ENCODE measurements at places on chromosomes 5 and 9.

DNA sequence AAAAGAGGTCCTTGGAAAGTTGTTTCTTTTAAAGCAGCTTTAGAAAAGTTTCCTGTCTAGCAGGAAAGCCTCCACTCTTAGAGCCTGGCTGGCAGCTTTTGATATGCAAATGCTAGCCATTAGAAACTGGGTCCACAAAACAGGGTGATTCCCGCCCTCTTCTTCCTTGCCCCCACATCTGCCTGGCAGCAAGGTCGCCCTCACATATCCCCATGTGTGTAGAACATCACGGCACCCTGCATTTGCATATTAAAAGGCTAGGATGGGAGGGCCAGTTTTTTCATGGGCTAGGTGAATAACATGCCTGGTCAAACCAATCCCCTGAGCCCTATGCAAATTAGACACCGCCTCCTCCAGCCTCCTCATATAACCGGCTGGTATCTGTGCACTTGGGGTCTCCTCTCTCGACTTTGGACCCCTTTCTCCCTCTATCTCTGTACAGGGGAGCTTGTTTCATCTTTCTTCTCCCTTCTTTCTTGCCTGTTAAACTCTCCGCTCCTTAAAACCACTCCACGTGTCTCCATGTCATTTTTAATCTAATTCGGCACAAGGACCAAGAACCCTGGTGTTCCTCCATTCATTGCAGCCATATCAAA lies 426.8 kb upstream of the CTNND2 start:
- DNase-seq = no peak

DNA sequence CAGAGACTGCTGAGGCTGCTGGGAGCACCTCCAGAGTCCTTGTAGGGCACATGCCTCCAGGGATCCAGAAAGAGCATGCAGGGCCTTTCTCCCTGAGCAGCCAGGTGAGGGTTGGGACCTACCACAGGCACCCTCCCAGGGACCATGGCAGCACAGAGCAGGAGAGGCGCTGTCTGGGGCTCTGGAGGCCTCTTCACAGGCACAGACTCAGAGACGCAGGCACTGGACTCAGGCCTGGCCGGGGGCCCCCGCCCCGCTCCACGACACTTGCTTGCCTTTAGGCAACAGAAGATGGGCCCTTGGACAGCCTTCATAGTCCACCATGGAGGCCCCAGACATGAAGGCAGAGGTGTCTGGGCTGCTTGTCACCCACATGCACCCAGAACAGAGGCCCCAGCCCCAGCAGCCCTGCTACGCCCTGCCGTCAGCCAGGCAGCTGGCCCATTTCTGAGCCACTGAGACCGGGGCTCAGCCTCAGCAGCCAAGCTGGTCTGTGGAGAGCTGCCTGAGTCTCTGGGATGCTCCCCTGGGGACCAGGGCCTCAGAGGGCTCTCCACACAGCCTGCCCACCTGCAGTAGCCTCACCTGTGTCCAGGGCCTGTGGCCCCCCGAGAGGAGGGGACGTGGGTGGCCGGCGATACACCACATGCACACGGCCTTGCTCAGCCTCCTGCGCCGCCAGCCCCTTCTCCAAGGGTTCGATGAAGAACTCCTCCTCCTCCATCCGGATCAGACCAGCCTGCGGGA lies 72.8 kb downstream of the ADAMTS2 start:
- DNase-seq = no peak

- DNase-seq = no peak
Observed at GRCh38 chr9:13990331-13990730, 323.6 kb downstream of the NFIB start.

- no peak for DNase-seq
Observed at GRCh38 chr5:84032324-84032723, 311.7 kb upstream of the HAPLN1 start.

GRCh38 chr5:32581010-32581785 lies 4.2 kb upstream of the SUB1 start:
- no peak for DNase-seq

- DNase-seq = no peak
Observed at GRCh38 chr5:15899481-15899880, 280.1 kb downstream of the MARCHF11 start.

DNA sequence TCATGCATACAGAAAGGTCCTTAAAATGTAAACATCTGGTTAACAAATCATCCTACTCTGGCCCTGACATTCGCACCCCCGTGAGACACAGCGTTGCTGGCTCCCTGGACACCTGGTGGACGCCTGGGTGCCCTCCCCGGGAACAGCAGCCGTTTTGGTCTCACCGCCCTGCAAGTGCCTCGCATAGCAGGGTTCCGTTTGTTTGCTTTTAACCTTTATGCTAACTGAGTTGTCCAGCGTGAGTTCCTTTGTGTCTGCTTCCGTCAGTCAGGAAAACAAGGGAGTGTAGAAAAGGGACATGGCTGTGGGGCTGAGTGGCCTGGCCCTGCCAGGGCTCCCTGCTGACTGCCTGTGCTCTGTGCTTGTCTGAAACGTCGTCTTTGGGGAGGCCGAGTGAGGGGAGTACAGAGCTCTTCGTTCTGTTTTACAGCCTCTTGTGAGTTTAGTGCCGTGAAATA lies 91.8 kb upstream of the CACNA1B start:
- DNase-seq = no peak

- DNase-seq = no peak
Observed at GRCh38 chr5:115415143-115415491, 118.7 kb upstream of the CCDC112 start.

DNA sequence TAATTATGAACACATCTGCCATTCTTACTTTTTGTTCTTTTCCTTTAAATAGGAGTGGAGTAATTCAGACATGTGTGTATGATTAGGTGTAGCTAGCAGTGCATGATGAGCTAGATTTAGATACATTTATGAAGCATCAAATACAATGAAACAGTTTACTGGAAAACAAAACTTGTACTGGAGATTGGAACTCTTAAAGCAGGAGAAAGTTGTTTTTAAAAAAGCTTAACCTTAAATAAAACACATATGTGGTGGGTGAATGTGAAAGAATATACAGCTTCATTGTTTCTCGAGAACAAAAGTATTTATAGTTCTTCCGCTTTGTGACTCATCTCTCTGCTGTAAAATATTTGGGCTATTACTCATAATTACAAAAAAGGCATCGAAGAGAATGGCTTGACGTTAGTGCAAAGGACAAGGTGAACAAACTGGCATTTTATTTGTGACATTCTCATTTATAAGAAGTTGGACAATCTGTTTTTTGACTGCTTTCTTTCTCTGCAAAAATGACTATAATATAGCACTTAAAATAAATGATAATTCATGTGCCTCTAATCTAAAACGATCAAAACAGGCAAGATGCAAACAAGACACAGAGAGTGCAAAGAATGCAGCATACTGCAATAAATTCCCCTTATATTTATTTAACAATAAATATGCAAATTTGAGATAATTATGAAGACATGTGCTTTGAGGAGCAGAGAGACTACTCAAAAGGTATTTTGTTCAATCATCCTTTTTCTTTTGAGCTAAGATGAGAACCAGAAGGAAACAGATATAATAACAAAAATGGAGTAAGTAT lies 478.8 kb downstream of the CETN3 start:
- no peak for DNase-seq

DNA sequence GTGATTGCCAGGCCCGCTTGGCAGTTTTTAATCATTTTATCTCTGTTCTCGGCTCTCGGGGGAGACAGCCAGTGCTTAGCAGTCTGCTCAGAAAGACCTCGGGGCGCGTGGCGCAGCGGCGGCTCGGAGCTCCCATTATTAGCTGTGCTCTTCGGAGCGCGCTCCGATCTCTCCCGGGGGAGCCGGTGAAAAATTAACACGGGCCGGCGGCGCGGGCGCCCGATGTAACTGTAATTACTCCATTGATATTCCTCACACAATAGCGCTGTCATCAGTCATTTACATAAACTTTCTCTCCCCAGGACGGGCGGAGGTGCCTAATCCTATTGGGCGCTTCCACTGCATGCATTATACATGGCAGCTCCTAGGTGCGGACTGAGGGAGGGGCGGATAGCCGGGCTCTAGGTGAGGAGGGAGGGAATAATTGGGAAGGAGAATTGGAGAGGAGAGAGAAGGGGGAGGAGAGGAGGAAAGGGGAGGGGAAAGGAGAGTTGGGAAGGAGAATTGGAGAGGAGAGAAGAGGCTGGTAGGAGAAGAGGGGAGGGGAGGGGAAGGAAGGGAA lies 24.9 kb downstream of the LMX1B start:
- DNase-seq = no peak

GRCh38 chr9:79633558-79633957 lies 61.8 kb downstream of the TLE4 start:
- DNase-seq = no peak

DNA sequence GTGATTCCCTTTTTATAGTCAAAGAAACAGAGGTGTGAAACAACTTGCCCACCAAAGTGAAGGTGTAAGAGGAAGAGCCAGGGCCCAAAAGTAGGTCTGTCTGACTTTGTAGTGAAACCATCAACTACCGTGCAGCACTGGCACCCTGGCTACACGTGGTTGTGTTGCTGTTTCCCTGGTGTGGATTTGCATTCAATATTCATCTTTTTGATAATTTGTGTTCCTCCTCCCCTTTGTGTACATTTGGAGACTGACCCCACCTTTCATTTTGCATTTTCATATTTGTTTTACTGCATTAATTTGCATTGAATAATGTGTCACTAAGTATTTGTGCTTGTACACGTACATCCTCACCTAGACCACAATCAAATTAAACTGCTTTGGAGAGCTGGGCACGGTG lies 873.8 kb upstream of the WWC1 start:
- DNase-seq = no peak

DNA sequence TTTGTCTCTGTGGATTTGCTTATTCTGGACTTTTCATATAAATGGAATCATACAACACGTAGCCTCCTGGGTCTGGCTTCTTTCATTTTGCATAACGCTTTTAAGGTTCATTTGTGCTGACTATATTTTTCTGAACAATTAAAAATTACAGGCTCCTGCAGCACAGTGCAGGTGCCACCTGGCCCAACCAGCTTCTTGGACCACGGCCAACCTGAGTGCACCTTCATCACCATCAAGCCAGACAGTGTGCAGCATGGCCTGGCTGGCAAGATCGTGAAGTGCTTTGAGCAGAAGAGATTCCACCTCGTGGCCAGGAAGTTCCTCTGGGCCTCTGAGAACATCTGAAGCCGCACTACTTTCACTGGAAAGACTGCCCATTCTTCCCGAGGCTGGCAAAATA lies 53.5 kb upstream of the COL15A1 start:
- DNase-seq = no peak

DNA sequence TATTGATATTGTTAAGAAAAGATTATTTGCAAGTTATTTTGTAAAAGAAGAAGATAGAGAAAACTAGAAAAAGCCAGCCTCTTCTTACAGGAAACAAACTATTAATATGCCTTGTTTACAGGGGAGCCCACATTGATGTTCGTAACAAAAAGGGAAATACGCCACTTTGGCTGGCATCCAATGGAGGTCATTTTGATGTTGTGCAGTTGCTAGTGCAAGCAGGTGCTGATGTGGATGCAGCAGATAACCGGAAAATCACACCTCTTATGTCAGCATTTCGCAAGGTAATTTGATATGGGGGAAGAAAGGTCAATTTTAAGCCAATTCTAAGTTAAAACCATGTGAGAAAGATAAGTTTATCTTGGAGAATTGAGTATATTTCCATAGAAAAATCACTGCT lies 37.6 kb upstream of the EIF4EBP3 start:
- no peak for DNase-seq

DNA sequence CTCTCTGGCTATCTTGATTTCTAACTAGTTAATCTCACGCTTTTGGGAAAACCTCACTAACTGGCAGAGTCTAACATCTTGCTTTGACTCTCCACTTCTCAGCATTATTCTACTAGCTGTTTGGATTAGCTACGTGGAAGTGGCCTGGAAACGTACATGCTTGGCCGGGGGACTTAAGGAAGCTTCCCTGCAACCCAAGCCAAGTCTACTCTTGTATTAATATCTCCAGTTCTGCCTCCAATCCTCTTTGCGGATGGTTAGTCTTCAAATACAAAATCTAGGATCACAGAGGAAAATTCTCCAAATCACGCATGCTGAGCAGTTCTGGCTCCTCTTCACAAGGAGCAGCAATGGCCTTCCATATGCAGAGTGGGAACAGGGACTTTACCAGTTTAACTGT lies 51.8 kb upstream of the RETREG1 start:
- DNase-seq = no peak

DNA sequence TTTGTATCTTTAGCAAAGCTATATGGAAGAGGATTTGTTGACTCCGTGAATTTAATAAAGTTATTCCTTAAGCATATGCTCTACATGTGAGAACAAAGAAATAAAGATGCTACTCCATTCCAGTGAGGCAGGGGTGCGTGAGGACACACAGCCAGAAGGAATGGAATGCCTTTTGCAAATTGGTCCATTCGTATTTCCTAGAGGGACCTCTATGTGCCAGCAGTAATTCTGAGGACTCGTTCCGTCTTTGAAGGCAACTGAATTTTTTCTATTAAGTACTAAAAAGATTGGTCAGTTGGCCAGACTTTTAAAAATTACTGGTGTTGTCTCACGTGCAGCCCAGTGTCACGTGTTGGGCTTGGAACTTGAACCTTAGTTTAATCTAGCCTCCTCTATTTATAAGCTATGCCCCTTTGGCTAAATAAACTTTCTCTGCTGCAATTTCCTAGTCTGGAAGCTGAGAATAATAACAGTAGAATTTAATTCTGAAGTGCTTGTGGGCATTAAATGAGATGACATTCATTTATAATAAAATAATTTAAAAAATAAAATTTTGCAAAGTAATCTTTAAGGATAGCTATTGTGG lies 13.9 kb downstream of the RAI14 start:
- DNase-seq = no peak

GRCh38 chr9:79471580-79472543 lies 99.9 kb upstream of the TLE4 start:
- no peak for DNase-seq

- DNase-seq = no peak
Observed at GRCh38 chr5:167821151-167821550, 470.3 kb upstream of the WWC1 start.

GRCh38 chr5:112861638-112861985 lies 525 bp downstream of the SRP19 start:
- DNase-seq = no peak

GRCh38 chr5:32562843-32563242 lies 22.5 kb upstream of the SUB1 start:
- no peak for DNase-seq

Data from stimulated activated CD8-positive, alpha-beta memory T cell treated with anti-CD3 and anti-CD28 coated beads, Interleukin-4, amount 100 ng/mL, for 1 hour (primary cell).